A172 (cell line): ENCODE measurements at places on chromosomes 5 and 9. TPM values are rescaled to one million over a fixed set of nuclear protein-coding genes. Genes with fewer than 3 reads are reported as not detected.

DNA sequence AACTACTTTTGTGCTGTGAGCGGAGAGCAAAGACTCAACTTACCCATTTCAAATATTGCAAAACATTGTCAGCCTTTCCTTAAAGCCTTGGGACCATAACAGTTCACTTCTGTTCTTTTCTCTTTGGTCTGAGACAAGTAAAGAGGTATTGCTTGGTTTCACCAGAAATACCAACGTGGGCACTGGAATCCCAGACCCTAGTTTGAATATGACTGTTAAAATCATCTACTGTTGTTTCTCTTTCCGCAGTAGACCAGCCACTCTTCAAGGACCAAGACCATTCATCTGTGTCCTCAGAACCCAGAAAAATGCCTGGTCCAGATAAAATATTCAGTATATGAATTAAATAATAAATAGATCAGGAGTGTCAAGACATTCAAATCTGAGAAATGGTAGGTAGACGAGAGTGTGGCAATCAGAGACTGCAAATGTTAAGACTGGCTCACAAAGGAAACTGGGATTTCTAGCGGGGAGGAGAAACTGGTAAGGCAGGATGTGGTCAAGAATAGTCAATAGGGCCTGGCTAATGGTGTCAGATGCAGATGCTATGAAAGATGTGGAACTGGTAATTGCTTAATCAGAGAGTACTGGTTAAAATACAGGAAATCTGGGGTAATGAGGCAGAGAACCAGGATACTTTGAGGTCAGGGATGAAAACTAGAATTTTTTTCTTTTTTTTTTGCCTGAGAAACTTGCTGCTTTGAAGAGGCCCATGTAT lies 82.1 kb upstream of the IL33 start:
- DNase-seq: peak; percentile 28

DNA sequence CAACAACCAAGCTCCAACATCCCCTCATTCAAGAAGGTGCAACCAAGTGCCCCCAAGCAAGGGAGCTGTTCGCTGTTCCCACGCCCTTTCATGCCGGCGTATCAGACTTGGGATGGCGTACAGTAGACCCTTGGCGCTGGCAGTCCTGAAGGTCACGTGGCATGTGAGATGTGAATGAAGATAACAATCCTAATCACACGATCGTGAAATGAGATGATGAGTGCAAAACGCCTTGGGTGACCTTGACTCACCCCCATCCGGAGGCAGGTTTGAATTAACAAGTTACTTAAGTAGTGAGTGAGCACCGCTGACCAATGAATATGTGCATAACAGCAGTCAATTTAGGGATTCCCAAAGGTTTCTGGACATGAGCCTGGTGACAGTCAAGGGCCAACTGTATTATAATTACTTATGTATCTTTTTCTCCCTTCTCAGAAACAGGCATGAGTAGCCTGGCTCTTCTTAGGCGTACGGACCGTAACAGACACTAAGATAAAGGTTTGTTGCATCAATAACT lies 150.2 kb downstream of the TTLL11 start:
- no peak for DNase-seq

- peak; percentile 92 for DNase-seq
These were observed 39.4 kb downstream of the LURAP1L start for GRCh38 chr9:12813960-12814876.

CEMIP2 gene
- total RNA-seq: 11.6 and 12.2 TPM in 2 replicates

AQP7 gene
- total RNA-seq: 0.12 TPM in 1 of 2 replicates, not detected in the other
